Left cardiac atrium (tissue), 4 donors: ENCODE measurements at places on chromosomes 2 and 18. TPM values are rescaled to one million over a fixed set of nuclear protein-coding genes. Genes with fewer than 3 reads are reported as not detected.

DNA sequence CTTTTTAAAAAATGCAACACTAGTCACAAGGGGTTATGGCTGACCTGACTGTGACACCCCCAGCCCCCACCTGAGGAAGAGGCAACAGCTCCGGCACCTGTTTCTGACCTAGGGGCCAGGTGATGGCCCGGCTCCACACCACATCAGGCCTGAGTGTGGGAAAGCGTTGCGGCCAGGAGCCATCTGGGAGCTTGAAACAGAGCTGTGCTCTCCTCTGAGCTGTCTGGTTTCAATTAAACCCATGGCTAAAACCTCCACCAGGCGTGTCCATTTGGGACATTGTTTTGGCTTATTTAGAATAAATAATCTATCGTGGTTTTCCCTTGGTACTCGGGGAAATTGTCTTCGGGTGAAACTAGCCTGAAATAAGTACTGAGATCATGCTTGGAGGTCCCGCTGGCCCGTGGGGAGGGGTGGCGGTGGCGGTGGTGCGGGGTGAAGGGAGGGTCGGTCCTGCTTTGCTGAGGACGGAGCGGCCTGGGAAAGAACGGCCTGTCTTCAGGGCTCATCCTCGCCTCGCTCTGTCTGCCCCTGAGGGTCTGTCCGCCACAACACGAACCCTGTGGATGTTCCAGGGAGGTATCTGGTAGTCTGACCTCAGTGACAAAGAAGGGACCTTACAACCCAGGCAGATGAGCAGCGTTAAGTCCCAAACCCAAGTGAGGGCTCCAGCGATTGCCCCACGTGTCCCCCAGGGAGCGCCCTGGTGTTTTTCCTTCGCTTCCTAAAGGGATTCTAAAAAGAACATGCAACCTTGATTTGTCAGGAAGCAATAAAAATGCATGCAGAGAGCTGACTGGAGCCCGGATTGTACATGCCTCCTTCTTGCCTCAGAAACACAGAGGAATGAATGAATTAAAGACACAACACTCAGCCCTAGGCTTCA lies 58.7 kb downstream of the IL1RL2 start:
- no peak for DNase-seq

CREG2 gene
- total RNA-seq, result not detected

DNA sequence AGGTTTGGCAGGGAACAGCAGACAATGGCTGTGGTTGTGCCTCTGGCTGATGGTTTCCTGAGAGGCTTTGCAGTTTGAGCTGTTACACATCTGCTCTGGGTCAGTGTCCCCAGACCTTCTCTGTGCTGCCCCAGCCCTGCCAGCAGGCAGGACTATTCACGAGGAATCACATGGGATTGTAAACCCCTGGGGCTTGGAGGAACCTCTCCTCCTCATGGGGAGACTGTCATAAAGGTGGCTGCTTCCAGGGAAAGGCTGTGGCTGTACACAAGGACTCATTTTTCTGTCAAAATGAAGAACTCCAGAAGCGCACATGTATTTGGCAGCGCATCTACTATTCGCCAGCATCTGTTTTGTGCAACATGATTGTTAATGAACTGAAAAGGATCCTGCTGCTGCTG lies 142.6 kb upstream of the CYP1B1 start:
- no peak for DNase-seq

GRCh38 chr2:101692766-101693165 lies 4.7 kb upstream of the MAP4K4 start:
- no peak for DNase-seq
